ENCODE measurements at places on chromosomes 6 and 20.
A peak's percentile ranks its signal among the peaks of the same experiment; 100 is the strongest.

DNA sequence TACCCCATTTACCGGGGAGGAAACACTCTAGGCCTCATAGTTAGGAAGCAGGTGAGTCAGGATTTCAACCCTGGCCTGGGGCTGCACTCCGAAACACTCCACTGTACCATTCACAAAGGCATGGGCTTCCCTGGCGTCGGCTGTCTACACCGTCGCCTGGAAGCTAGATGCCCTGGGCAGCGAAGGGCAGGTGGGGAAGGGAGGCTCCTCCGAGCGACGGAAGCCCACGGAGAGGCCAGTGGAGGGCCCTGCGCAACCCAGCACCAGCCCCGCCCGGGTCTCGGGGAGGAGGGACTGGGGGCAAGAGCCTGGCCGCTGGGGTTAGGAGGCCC is 16.1 kb downstream of the SDCBP2 start:
- DNase-seq, result no peak

DNA sequence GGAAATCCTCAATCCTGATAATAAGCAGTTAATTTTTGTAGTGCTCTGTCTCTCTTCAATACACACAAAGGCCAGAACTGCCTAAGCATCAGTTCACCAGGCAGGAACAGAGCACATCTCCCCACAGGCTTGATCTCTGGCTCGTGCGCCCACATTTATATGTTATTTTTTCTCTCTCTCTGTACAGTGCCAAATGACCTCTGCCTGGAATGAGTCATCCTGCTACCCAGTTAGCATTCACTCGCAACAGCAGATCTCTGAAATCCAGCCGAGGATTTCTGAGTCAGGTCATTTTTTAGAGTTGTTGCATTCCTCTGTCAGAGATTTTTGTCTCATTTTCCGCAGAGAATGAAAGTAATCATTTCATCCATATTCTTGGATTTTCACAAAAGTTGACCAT is 107.1 kb downstream of the COL12A1 start:
- no peak for DNase-seq

GRCh38 chr6:104531646-104532045 is 328.1 kb downstream of the HACE1 start:
- no peak for DNase-seq

DNA sequence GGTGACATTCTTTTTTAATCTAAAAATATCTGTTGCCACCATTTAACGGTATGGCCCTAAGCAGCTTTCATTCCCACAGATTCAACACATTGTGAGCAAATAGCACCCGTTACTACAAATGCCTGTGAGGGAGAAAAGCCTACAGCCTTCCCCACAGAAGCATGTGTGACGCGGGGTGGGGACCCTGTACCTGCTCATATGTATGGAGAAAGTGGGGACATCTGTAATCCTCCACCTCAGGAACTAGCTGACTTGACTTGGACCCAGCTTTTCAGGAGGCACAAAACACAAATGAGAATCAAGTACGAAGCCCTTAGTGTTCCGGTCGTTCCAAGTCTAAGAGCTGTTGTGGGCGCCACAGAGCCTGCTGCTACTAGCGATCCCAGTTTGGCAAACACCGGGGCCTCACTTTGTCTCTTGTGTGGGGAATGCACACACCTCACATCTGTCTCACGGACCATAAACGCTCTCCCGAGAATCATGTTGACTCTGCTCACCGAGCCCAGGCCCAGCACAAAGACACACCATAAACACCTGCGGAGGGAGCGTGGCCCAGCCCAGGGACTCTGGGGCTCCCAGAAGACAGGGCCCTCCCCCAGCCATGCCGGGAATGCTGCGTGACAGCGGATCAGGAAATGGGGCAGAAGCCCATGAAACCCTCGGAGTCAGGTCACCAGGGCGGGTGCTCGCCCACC is 21.6 kb downstream of the DLL1 start:
- DNase-seq, result no peak

- no peak for DNase-seq
Observed at GRCh38 chr6:13559968-13560650, 14.3 kb upstream of the SIRT5 start.

GRCh38 chr6:43455531-43456428 is at the start of gene DLK2:
DLK2 (minus strand) TSS chr6:43455548; CDS start chr6:43454825, 723 bp downstream.
- DNase-seq, result no peak

- DNase-seq, result peak; percentile 2
Observed at GRCh38 chr6:157236040-157236725, 87.1 kb downstream of the TMEM242 start.

DNA sequence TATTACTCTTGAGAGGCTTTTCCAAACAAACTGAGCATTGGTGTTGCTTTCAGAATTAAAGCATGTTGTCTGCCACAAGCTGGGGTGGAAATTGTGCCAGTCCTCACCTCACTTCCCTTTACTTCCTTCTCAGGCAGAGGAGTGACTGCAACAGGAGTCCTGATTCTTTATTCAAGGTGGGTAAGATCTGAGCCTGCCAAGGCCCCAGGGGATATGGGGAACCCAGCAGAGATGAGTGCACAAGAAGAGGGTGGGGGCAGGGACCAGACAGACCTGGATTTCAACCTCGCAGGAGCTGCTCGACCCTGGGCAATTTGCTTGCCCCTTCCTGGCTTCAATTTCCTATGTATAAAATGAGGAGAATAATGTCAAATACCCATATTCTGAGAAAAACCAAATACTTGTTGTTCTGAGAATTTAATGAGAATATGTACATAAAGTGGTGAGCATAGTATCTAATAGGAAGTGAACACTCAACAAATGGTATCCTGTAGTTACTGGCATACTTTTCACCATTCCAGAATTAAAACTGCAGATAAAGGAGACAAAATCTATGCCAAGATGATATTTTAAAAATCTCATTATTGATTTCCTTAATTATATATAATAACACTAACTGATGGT is 17.8 kb downstream of the MAN1A1 start:
- no peak for DNase-seq

DNA sequence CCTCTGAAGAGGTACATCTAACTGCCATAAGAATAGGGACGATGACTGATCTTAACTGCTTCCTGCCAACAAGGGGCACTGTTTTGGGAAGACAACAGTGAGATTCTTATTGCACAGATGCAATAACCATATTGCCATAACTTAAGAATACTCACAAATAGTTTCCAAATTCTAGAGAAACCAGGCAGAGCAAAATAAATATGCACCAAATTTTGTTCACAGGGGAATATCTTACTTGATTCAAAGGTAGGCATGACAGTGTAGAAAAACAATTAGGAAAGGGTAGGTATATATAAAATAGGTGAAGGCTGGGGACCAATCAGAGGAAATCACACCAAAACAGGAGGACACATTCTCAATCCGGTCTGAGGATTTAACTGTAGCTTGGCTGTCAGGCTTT is 49.9 kb upstream of the CST7 start:
- DNase-seq, result no peak
